ENCODE measurements at places on chromosomes 16 and 17.

- no peak for DNase-seq
These were observed 25.7 kb downstream of the STAT5A start for GRCh38 chr17:42313773-42314566.

DNA sequence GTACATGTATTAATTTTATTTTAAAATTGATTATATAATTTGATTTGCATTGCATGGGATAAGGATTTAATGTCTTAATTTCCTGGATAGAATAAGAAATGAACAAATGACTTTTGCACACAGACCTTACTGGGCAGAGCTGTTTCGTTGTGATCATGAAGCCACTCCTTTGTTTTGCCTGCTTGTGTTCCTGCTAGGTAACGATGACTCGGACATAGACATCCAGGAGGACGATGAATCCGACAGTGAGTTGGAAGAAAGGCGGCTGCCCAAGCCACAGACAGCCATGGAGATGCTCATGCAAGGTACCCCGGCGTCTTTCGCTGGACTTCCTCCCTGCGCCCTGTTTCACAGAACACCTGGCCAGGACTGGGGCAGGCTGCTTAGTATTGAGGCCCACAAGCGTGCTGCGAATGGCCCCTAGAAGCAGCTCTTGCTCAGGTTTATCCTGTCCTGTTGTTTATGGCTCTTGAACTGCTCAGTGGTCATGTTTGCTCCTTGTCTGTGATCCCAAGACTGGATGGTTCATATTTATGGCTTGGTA lies 29.6 kb downstream of the CLUAP1 start:
- no peak for DNase-seq

DNA sequence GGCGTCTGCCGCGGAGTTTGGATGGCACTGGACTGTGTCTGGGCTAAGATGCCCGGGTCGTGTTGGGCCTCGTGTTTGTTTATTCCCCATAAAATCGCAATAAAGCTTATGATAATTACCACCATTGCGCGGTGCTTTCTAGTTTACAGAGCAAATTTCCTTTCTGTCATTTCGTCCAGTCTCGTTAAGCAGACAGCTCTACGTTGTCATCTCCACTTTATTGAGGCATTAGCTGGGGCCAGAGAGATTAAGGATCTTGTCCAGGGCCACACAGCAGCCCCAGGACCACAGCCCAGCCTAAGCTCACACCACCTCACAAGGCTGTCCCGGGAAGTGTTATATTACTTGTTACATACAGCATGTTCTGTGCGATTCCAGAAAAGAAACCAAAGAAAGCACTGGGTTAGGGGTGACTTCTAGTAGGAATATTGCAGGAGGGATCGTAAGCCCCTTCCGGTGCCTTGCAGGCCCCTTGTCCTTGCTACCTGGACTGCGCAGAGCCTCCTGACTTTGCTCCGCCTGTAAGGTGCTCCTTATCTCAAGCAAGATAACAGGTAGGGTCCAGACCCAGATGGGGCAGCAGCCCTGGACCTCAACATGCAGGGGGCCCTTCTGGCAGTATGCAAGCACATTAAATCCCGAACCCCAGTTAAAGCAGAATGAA lies 6.3 kb downstream of the NOS2 start:
- DNase-seq = no peak

DNA sequence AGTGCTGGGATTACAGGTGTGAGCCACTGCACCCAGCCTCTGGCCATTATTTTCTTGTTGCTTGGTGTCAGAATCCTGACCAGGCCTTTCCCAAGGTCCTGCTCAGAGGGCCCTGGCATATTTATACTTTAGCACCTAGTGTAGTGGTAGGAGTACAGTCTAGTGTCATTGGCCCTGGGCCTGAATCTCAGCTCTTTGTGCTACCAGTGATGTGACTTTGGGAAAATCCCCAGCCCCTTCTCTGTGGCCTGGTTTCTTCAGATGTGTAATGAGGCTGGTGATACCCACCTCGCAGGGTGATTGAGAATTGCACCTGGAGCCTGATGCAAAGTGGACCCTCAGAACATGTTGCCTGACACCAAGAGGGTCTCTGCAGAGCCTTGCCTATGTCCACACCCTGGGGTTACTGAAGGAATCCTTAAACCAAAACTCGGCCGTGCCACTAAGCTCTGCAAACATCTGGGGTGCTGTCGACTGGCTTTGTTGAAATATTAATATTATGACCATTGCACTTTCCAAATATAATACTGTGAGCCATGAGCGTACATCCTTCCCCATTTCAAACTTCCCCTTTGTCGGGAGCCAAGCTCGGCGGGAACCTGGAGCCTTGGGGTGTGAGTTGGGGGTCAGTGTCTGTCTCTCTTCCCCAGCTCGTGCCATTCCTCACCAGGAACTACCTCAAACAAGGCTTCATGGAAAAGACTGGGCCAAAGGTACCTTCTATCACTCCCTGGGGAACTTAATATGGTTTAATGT lies 18.0 kb upstream of the RNF135 start:
- DNase-seq = no peak

DNA sequence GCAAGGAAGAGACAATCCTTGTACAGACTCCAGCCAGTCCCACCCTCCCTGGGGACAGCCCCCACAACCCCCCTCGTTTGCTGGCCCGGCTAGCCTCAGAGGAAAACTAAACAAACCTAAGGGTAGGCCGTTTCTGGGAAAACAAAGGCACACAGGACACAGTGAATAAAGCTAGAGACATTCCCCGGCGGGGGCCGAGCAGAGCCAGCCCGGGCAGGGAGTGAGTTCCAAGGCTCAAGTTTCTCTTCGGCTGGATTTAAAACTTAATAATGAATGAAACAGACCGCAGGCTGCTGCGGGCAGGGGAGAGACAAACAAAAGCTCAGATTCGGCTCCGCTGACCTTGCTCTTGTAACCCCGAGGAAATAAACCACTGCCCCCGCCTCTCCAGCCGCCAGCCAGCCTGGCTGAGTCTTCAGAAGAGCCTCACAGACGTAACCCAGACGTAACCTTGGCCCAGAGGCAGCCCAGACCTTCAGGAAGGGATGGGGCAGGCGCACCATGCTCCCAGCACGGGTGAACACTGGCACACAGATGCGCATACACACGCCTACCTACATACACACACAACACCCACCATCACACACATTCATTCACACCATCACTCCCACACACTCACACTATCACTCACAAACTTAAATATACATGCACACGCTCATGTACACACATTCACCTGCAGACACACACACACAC lies 216.0 kb downstream of the ZNF423 start:
- DNase-seq = no peak
